ENCODE measurements at places on chromosomes 6 and 20. TPM values are rescaled to one million over a fixed set of nuclear protein-coding genes. Genes with fewer than 3 reads are reported as not detected.

DNA sequence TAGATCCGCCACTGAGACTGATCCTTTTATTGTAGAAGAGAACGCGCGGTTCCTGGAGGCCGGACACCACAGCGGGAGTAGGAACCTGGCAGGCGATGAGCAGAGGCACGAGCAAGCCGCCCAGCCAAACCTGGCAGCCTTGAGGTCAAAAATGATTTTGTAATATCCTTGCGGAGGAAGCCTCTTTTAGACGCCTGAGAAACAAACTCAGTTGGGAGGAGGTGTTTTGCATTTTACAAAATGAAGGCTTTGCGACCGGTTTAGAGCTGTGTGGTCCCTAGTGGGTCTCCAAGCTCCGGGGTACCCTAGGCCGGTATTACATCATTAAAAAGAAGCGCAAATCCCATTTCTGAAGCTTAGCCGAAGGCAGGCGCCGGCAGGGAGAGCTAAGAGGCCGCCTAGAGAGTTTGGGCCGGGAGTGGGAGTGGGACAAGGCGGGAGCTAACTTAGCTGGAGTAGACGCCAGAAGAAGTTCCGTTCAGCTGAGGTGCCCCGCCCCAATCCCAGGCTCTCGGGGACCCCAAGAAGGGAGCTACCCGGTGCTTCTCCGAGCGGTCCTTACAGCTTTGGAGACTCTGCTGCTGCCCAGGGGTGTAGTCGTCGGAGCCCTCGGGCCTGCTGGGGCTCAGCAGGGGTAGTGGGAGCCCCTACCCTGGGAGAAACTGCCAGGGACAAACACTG lies 1.9 kb upstream of the TBX18 start:
- H3K27ac ChIP-seq: peak overlapping the region; percentile 57
- peaks cover 5% of the 10 kb centered on the region for H3K4me1 ChIP-seq
- H3K27me3 ChIP-seq: peaks cover 81% of the 10 kb centered on the region
- H3K4me3 ChIP-seq: no peak overlapping the region
- no peak for DNase-seq

DNA sequence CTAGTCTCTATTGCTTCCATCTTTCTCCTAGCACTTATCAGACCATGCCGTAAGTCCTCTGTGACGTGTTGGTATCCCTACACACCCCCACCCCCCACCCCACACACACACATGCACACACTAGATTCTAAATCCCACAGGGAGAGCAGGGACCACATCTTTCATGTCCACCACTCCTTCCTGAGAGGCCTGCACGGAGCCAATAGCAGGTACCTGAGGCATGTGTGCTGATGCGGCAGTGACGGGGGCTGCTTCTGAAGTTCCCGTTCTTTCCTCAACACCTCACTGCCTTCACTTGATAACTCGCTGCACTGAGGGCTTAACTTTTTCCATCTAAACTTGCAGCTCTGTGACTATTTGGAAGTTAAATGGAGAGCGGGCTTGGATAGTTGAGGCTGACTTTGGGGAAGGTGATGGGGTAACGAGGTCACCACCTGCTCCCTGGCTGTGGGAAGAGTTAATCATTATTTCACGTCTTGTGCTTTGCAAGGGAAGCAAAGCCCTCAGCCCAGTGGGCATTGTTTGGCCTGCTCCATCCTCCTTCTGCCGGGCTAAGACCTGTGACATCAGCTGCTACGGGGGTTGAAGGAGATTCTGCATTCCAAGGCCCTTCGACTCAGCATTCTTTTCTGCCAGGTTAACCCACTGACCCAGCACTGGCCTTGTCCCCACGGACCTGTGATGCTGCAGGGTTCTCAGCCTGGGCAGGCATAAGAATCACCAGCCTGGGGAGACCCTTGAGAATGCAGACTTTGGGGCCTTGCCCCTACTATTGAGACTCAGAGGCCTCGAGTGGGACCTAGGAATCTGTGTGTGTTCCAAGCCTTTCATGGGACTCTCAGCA lies 187.8 kb downstream of the ANKRD60 start:
- no peak overlapping the region for H3K4me3 ChIP-seq
- DNase-seq: no peak
- H3K4me1 ChIP-seq: no peaks in the 10 kb centered on the region
- no peak overlapping the region for H3K27ac ChIP-seq
- peaks cover 11% of the 10 kb centered on the region for H3K27me3 ChIP-seq

- H3K27me3 ChIP-seq: no peaks in the 10 kb centered on the region
- no peaks in the 10 kb centered on the region for H3K4me1 ChIP-seq
- H3K27ac ChIP-seq: no peak overlapping the region
- no peak for DNase-seq
Measured at GRCh38 chr6:141165002-141165665, 967.6 kb upstream of the GJE1 start.

DNA sequence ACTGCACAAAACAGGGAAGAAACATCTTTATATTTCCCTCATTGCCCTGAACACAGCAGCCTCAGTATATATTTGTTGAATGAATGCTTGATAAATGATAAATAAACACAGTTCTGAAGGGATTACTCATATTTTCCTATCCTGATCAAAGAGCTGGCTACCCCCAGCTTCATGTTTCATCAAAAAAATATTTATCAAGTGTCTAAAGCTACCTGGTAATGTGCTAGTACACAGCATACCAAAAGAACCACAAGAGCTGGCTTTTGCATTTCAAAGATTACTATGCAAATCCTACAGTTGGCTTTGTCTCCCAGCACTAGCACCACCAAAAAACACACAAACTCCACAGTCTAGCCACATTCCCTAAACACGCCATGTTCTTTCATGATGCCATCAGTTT lies 130.0 kb downstream of the BTBD9 start:
- H3K4me1 ChIP-seq: no peaks in the 10 kb centered on the region
- no peak for DNase-seq
- no peak overlapping the region for H3K4me3 ChIP-seq
- no peaks in the 10 kb centered on the region for H3K36me3 ChIP-seq

DNA sequence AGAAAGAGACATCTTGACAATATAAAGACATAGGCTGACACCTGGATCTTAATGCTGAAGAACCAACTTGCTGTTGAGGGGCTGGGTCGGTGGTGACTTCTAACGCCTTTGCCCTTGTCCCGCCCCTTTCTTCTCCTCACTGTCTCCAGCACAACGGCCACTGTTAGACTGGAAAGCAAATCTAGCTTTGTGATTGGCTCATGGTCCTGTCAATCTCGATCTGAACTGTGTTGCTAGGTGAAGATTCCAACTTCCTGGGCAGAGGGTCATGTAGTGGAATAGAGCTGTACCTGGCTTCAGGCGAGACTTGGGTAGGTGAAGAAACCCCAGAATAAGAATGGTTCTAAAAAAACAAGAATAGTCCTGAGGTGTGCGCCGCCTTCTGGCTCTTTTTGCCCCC lies at the start of gene PGK2:
Gene PGK2, minus strand, starts transcription at position 110 of the 400 bp plus-strand sequence. Its CDS starts 98 bp downstream, at position 12.
- no peaks in the 10 kb centered on the region for H3K27me3 ChIP-seq
- no peak within 1 kb of the TSS for H3K4me3 ChIP-seq
- H3K27ac ChIP-seq: no peak within 1 kb of the TSS
- no peak for DNase-seq

DNA sequence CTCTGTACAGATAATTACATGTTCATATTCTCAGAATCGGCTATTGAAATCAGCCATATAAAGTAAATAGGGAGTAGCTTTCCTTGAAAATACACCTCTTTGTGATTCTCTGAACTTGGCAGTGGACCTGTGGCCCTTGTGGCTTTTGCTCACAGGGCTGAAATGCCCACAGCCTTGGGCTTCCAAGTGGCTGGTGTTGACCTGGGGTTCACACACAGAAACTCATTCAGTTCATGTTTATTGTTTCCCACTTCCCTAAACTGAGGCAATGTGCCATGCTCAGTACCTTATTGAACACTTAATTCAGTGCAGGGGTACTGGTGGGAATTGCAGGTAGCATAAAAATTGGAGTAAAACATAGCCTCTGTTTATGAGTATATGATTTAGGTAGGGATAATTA lies 19.1 kb upstream of the TULP4 start:
- H3K27ac ChIP-seq: no peak overlapping the region
- peaks cover 38% of the 10 kb centered on the region for H3K36me3 ChIP-seq
- H3K4me3 ChIP-seq: no peak overlapping the region

DNA sequence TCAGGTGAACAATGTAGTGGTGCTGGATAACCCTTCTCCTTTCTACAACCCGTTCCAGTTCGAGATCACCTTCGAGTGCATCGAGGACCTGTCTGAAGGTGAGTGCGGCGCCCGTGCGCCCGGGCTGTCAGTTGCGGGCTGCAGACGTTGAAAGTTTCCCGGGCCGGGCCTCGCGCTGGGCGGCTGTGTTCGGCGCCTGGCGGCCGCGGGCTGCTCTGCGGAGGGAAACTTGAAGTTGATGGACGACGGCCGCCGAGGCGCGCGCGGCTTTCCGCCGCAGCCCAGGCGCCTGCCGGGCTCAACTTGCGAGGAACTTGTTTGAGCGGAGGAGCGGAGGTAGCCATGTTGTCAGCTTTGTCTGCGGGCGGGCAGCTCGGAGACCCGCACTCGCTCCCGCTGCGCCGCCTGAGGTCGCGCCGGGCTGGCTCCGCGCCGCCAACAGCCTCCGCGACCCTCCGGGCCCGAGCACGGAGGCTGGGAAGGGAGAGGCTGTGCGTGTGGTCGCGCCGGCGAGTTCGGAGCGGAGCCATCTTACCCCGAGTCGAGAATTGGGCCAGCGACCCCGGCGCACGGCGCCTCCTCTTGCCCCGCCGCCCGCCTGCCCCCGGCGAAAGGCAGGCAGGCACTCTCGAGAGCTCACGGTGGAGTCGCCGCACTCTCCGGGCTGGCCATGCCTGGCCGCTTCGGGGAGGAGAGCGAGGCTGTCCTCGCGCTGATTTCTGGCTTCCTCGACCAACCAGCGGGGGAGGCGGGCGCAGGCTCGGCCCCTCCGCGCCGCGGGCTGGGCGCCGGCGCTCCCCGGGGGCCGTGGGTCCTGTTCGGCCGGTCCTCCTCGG lies 691 bp downstream of the ASF1A start:
- H3K27ac ChIP-seq: peak overlapping the region; percentile 96
- peaks cover 54% of the 10 kb centered on the region for H3K4me1 ChIP-seq
- H3K36me3 ChIP-seq: peaks cover 25% of the 10 kb centered on the region
- no peaks in the 10 kb centered on the region for H3K27me3 ChIP-seq
- peak overlapping the region; percentile 82 for H3K4me3 ChIP-seq
- peak; percentile 79 for DNase-seq

DNA sequence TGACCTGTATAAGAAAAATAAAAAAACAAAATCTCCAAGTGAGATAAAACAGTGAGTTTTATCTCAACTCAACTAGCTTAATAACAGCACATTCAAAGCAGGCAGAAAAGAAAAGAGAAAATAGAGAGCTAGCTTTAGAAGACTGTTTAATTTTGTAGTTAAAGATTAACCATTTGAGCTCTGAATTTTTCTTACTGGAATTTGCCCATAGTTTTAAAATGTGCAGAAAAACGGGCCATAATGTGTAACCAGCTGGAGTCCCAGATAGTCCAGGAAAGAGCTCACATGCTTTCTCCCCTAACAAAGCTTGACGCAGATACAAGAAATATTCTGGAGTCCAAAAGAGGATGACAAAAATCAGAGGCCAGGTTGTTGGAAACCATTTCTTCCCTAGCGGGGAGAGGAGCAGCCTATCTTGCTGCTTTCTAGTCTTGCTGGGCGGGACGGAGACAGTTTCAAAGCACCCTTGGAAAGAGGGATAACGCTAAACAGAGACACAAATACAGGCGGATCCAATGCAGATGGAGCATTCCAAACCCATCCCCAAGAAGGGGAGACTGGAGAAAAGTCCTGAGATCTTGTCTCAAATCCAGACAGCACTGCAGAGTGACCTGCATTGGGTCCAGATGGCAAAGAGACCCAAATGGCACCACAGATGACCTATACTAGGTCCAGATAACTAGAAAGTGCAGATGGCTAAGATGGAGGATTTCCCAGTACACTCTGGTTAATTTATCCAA lies 16.1 kb downstream of the TTK start:
- H3K4me3 ChIP-seq: no peak overlapping the region
- H3K27ac ChIP-seq: no peak overlapping the region
- no peaks in the 10 kb centered on the region for H3K4me1 ChIP-seq
- H3K27me3 ChIP-seq: no peaks in the 10 kb centered on the region
- DNase-seq: no peak

DNA sequence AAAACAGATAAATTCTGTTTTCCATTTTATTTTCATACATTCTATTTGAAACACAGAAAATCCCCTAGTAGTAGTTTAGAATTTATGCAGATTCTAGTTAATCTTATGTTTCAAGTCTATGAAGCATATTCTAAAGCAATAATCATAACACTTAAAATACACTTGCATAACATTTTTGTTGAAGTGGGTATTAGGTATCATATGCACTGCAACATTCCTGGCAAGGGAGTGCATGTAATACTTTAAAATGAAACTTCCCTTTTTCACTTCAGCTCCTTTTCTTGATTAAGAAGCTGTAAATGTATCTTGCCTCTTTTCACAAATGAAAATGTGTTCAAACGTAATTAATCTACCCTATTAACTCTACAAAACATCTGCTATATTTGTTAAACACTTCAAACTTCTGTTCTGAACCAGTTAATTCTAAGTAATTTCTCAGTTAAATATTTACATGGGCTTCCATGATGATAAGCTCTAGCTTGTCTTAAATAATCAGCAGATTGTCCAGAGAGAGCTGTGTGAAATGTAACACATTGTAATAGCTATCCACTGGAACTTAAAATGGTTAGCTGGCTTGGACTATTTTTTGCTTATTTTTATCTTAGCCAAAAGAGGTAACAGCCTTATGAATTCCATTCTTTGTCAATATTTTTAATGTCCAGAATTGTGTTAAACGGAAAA lies 192.8 kb downstream of the COL19A1 start:
- no peaks in the 10 kb centered on the region for H3K36me3 ChIP-seq
- H3K4me1 ChIP-seq: no peaks in the 10 kb centered on the region
- H3K4me3 ChIP-seq: no peak overlapping the region
- H3K27ac ChIP-seq: no peak overlapping the region

DNA sequence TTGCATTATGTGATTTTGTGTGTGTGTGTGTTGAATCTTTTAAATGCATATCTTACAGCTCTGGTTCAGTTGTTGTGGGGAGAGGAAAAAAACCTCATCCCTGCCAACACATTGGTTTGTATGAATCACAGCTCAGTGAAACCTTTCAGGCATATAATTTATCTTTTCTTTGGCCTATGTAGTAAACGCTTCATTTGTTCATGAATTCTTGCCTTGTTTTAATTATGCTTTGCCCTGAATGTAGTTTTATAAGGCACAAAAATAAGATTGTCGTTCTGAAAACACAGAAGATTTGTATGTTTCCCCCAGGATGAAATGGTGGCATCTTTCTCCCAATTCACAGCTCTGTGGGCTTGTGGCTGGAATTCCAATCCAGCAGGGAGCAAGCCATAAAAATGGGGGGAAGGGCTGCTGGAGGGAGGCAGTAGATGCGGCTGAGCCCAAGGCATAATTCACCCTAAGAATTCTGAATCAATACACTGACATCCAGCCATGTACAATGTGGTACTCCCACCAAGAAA lies 45.1 kb downstream of the BCAS1 start:
- H3K4me3 ChIP-seq: no peak overlapping the region
- no peaks in the 10 kb centered on the region for H3K4me1 ChIP-seq
- H3K27me3 ChIP-seq: peaks cover 10% of the 10 kb centered on the region
- no peak for DNase-seq

The RBL1 gene
- total RNA-seq: 67.3 TPM

The DLGAP4 gene
- 18.8 TPM for total RNA-seq

The WASF1 gene
- 0.47 TPM for total RNA-seq

The MEI4 gene
- total RNA-seq: not detected

All from activated CD8-positive, alpha-beta memory T cell treated with anti-CD3 and anti-CD28 coated beads, Interleukin-2, amount 10 ng/mL, durations not matched to agents 7 days and 5 days (primary cell).